Naive B cell (primary cell): ENCODE measurements at places on chromosomes 13 and 19.

GRCh38 chr19:57769345-57770131 lies at the start of gene ZNF586:
Gene ZNF586 (plus strand): TSS chr19:57769676. CDS start chr19:57769843, 167 bp downstream.
- peak; percentile 84 for DNase-seq

DNA sequence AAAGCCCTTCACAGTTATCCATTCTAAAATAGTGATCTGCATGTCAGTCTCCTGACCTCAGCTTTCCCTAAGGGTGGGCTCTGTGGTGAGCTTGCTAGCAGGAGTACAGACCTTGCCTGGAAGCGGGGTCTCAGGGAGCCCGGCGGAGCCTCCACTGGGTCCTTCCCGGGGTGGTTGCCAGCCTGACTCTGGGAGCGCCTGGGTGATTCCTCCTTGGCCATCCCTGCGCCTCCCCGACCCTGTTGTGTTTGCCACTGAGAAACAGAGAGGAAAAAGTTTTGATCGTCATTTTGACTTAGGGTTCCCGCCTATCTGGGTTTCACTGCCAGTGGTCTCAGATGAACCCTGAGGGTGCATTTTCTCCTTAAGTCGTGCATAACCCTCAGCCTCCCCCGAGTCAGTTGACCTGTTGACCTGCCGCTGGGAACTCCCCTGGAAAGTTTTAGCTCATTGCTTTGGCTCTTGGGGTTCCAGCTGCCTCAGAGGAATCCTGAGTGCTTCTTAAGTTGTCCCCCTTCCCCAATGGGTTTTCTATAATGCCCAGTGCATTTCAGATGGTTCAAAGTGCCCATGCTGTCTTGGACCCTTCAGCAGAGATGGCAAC lies 117.8 kb downstream of the RAB20 start:
- no peak for DNase-seq

DNA sequence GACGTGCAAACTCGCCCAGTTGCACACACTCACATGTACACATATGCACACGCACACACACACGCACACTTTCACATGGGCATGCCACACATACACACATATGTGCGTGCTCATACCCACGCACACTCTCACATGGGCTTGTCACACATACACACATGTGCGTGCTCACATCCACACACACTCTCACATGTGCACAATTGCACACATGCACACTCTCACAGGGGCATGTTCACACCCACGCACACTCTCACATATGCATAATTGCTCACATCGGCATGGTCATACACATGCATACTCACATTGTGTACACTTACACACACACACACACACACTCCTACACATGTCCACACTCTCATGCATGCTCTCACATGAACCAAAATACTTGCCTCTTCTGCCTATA lies 32.8 kb upstream of the PEPD start:
- DNase-seq = no peak

DNA sequence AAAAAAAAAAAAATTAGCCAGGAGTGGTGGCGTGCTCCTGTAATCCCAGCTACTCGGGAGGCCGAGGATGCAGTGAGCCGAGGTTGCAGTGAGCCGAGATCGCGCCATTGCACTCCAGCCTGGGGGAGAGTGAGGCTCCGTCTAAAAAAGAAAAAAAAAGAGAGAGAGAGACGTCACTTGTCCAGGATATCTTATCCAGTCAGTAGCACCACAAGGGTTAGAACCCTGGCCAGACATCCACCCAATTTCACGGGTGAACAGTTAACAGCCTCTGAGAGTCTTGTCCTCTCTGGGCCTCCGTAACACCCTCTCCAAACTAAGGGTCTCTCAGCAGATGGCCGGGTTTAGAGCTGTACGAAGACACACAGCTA lies 917 bp upstream of the CLPTM1 start:
- no peak for DNase-seq

- DNase-seq = no peak
Measured at GRCh38 chr19:47663911-47664771, 49.1 kb upstream of the EHD2 start.

GRCh38 chr13:51457086-51457815 lies 4.4 kb upstream of the INTS6 start:
- DNase-seq = no peak

- DNase-seq = no peak
Measured at GRCh38 chr13:48429886-48430285, 17.0 kb upstream of the LPAR6 start.

DNA sequence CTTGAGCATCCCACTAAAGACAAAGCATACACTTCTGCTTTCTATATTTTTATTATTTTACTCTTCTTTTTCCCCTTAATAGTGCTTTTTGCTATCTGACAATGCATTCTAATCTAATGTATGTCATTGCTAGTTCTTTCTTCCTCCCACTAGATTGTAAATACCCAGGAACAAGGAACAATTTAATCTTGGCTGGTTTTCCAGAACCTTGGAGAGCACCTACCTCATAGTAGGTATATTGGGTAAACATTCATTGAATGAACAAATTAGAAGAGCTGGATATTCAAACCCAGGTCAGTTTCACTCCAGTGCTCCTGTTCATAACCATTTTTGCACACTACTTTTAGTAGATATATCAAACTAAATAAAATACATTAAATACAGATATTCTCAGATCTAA lies 1617.6 kb upstream of the SLC10A2 start:
- DNase-seq = no peak

DNA sequence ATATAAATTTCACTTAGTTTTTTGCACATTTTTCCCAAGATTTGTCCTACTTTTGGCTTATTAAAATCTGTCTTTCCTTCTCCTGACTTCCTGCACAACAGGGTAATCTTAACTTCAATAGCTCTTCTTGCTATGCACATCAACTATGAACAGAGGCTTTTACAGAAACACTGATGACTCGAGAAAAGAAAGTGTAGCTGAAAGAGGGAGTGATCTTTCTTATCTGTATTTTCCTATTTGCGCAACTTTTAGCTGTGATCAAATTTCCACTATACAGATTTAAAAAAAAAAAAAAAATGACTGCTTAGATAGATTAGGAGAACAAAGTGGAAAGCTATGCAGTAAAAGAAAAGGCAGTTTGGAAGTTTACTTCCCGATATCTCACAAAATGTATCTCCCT lies 406.9 kb downstream of the LIG4 start:
- DNase-seq = no peak

DNA sequence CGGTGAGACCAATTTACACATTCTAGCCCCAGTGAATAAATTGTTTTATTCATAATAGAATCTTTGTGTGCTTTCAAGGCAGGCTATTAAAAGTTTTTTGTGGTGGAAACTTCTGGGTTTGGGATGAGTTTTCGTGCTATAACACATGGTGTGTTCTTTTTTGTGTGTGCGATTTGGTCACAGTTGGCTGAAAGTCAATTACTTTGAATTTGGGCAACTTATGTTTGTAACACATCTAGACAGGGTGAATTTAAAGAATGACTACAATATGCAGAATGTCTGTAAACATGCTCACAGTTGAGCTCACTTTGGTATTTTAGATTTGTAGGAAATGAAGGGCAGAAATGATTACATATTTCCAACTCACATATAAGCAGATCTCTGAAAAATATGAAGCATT lies 307.1 kb downstream of the OXGR1 start:
- no peak for DNase-seq

GRCh38 chr13:29849731-29850212 lies 645 bp downstream of the UBL3 start:
- DNase-seq = peak; percentile 34

GRCh38 chr19:17020385-17020784 lies 6.2 kb downstream of the CPAMD8 start:
- no peak for DNase-seq

DNA sequence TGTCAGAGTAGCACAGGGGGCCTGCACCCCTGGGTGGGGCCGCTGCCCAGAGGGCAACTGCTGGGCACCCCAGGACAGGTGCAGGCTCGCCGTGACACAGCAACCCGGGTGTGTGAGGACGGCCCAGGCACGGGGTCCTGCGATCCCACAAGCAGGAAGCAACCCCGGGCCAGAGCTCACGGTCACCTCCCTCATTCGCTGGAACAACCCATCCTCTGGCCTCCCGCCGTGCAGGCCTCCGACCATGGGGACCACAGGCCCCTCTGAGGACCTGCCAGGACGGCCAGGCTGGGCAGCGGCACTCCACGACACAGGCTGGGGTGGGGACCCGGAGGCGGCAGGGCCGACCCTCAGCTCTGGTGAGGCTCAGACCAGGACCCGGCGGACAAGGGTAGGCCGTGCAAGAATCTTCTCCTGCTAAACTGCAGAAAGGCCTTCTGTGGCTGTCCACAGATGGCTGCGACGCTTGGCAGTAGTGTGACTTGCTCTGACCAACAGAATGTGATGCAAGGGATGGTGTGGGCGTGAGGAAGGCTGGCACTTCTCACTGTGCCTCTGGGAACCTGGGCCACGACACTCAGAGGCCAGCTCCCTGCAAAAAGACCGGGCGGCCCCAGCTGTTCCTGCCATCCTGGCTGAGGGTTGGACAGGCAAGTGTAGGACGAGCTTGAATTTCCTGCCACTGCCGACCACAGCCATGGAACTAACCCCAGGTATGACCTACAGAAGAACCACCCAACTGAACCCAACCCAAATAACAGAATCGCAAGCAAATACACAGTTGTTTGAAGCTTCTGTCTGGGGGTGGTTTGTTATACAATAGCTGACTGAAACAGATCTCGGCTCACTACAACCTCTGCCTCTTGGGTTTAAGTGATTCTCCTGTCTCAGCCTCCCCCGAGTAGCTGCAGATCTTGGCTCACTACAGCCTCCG lies 26.5 kb downstream of the PIP5K1C start:
- DNase-seq = no peak

GRCh38 chr13:30895773-30896172 lies 10.3 kb upstream of the MEDAG start:
- DNase-seq = no peak

- no peak for DNase-seq
Measured at GRCh38 chr19:50022823-50023222, 2.3 kb downstream of the VRK3 start.

DNA sequence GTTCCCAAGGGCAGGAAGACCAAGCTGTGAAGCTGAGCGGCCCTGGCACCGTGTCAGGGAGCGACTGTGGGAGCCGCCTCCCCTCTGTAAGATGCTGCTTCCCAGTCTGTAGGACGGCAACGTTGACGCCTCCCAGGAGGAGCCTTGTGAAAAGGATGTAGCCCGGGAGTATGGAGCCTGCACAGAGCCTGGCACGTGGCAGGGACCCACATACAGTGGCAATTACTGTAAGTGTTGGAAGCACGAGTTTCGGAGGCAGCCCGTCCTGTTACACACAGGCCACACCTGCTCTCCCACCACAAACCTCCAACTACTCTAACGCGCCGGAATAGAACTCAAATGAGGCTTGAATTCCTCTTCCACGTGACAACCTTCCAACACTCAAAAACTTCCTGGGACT lies 6.6 kb downstream of the RAB20 start:
- DNase-seq = no peak

DNA sequence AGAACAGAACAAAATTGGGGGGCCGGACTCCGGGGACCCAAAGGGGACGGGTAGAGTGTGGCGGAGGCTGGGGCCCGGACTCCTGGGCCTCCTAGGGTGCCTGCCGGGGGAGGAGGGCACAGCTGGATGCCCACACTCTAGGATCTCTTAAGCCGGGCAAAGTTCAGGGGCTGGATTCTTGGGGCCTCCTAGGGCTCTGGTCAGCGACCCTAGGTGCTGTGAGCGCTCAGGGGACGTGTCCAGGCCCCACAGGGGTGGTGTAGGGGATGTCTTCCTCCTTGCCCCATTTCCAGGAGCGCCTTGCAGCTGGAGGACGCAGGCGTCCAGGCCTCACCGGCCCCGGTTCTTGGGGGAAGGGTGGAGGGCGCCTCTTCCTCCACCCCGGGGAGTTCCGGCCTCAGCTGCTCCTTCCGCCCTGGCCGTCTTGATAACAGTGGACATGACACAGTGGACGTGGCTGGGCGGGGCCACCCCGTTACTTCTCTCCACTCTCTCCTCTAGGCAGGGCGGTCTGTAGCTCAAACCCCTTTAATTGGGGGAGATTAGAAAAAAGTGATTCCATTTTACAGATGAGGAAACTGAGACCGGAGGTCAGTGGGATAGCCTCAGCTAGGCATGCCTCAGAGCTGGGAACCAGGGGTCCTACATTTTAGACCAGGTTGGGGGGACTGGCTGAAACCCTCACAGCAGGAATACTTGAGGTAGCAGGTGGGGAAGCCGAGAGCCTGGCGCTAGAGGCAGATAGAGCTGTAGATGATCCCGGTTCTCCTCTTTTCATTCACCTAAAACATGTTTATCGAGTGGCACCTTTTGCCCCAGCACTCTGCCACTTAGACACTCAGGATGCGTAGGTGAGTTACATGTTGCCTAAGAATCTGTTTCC lies 705 bp downstream of the STXBP2 start:
- no peak for DNase-seq

GRCh38 chr19:55635334-55635717 lies 5.5 kb upstream of the ZNF580 start:
- no peak for DNase-seq

DNA sequence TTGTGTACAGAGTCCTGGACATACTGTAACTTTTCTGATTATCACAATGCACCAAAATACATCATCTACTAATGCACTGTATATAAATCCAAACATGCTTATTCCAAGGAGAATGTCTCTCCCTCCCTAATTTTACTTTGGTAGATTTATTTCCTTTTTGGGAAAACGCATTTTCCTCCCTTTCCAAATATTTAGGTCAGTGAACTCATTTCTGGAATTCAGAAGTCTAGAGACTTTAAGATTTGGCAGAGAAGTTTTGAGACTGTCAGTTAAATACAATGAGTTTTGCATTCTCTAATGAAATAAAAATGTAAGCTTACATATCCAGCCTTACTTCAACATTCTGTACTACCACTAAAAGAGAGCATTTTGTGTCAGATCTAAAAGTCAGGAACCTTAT lies 165.8 kb upstream of the EDNRB start:
- DNase-seq = no peak

GRCh38 chr13:100544866-100545683 lies 43.5 kb downstream of the GGACT start:
- no peak for DNase-seq

- no peak for DNase-seq
Measured at GRCh38 chr19:17893766-17894165, 22.0 kb downstream of the SLC5A5 start.

DNA sequence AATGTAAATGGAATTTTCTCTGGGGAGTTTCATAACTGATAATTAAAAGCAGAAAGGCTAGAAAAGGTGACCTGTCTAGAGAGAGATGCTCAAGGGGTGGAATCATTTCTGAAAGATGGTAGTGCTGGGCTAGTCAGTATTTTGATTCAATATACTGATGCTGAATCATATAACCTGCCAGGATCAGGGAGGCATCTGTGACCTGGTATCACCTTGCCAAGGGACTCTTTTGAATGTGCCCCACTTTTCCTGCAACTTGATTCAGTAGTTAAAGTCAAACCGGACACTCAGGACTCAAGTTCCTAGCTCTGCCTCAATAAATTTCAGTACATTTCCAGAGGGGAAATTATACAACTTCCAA lies 15.8 kb downstream of the LCP1 start:
- DNase-seq = no peak
